ENCODE measurements at places on chromosomes 2 and 18. TPM values are rescaled to one million over a fixed set of nuclear protein-coding genes. Genes with fewer than 3 reads are reported as not detected.

The LOXL3 gene
- total RNA-seq: 15.9 TPM

The LBX2 gene
- total RNA-seq: 3.3 TPM

The KLHL41 gene
- total RNA-seq: 6.2 TPM

The RNF103 gene
- 93.3 TPM for total RNA-seq

The SLC16A14 gene
- total RNA-seq: 8.8 TPM

DNA sequence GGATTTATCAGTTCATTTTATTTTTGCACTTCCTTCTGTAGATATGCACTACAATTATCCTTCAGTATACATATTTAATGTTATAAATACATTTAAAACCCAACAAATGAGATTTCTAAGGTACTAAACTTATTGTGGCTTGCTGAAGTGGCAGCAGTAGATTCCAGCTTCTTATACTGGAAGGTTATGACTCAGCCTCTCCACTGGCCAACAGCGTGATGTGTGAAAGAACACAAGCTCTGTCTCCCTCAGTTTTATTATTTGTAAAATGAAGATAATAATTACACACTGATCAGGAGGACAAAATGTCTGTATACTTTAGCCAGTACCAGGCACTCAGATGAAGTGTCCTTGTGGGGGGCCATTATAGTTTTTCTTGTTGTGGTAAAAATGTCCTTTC is 1147.1 kb downstream of the CNTNAP5 start:
- no peak for DNase-seq

- DNase-seq: no peak
Measured at GRCh38 chr2:199847181-199847864, 3.7 kb downstream of the FTCDNL1 start.

DNA sequence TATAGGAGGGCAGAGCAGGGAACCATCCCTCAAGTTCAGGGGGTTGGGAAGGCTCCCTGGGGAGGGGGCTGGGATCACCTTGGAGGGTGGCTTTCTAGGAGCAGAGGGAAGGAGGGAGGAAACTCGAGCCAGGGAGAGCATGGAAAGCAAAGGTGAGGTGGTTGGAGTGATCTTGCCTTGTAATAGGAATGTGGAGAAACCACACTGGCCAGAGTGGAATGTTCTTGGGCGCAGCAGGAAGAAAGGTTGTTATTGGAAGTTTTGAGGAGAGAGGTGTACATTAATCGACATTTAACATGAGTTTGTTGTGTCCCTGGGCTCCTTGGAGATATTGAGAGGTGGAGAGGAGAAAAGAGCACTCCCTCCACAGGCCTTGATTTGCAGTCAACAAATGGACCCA is 272.2 kb downstream of the PRKCE start:
- DNase-seq: no peak

DNA sequence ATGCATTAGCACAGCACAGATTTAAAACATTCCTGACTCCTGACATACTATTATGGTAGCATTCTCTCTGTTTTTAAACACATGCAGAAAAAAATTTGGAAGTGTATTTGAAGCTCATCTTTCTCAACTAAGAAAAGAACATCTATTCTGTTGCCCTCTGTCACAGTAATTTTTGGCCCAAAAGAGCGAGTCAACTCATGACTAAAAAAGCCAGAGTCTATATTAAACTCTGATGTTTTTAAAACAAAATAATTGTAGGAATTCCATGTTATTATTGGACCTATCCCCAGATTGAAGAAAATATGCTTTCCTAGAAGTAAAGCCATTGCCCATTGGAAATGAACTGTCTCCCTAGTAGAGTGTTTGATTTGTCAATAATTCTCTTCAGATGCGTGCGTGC is 96.7 kb downstream of the CRIM1 start:
- DNase-seq: no peak

- no peak for DNase-seq
Measured at GRCh38 chr18:11993264-11993916, 12.1 kb downstream of the IMPA2 start.

GRCh38 chr2:44708661-44709000 is 232.9 kb upstream of the SIX3 start:
- DNase-seq: no peak

DNA sequence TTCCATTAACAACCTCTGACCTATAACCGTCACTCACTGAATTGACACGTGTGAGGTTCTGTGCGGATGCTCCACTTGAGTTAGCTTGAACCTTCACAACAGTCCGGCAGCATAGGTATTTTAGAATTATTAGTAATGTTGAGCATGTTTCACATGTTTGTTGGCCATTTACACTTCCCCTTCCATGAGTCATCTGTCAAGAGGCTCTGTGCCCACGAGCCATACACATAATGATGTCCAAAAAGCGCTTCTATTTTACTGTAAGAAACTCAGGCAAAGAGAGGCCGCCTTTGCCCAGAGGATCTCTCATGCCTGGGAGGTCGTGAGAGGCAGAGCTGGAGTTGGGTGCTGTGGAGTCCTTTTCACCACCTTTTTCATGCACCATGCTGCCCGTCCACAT is 28.9 kb upstream of the TMEM214 start:
- DNase-seq: no peak

DNA sequence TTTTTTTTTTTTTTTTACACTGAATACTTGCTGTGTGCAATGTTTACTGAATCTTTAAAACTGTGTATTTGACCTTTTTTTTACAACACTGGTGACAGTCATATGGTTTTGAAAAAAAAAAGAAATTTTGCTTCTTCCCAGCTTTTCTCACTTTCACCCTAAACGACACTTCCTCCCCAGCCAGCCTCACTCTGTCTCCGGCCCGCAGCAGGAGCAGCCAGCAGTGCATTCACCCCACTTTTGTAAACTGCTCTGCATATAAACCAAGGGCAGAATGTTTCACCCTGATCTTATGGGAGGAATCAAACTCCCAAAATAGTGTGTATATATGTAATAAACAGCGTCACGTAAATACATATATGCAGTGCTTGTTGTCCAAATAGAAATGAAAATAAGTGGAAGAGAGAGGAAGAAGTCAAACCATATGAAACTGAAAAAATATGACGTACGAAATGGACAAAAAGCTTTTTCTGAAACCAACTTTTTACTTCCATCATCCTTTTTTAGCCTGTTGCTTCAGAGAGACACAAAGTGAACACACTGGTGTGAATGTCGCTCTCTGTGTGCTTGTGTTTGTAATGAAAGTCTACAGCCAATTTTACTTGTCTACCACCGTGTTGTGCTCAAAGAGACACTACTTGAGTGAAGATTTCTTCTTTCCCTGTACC is 54.2 kb downstream of the ZCCHC2 start:
- DNase-seq: no peak

DNA sequence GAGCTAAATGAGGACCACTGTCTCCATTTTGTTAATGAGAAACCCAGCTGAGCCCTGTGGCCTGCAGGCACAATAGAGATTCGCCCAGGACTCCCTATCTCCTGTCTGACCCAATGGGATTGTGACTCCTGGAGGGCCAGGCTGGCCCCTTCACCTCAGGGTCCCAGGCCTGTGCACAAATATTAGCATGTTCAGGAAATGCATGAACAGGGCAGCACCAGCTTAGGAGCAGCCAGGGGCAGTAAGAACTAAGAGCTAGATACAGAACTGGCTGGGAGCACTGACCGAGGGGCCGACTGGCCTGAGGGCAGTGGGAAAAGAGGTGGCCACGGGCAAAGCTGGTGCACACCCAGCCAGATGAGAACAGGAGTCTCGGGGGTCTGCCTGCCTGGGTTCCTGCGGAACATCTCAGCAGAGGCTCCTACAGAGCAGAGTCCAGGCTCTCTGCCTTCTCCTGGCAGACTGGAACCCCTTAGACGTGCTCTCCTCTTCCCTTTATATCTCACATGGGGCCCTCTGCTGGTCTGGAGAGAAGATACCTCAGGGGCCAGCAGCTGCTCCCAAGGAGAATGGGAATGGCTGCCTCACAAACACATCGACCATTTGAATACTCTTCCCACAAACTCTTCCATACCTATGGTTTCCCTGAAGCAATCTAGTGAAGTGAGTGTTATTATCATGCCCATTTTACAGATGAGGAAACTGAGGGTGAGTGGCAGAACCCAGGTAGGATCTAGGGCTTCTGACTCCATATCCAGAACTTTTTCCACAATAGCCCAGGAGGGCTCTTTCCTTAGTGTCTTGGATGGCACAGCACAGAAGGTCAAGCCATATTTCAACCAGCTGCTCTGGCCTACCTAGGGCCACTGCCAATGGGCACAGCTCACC is 77.6 kb upstream of the OTOF start:
- DNase-seq: no peak

- no peak for DNase-seq
Measured at GRCh38 chr2:96866586-96866985, 3.3 kb downstream of the SEMA4C start.

DNA sequence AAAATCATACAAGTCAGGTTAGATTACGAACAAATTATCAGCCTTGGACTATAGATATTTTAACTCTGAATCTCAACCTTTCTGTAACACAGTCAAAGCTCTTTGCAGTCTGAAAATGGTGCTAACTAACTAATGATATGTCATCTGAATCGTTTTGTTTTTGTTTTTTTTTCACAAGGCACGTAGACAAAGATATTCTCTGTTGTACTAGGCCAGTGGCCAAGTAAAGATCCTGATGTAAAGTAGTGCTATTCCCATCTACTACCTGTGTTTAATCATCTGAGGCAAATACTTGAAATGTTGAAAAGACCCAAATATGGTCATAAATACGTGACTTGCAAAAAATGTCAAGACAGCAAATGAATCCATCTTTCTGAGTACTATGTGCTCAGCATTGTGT is 65.7 kb downstream of the REL start:
- DNase-seq: no peak

- DNase-seq: no peak
Measured at GRCh38 chr2:144405982-144406788, 113.7 kb downstream of the ZEB2 start.

DNA sequence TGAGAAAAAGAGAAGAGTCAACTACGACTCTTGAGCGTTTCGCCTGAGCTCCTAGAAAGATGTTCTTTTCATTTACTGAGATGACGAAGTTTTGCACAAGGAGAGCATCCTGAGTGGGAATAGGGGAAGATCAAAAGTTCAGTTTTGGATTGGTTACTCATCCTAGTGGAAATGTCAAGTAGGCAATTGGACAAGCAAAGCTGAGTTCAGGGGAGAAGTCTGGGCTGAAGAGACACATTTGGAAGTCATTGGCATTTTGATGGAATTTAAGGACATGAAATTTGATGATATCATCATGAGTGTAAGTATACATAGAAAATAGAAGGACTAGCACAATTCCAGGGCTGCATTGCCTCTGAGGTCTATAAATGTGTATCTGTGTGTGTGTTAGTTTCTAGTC is 416.6 kb downstream of the RAD51AP2 start:
- DNase-seq: no peak

- DNase-seq: no peak
Measured at GRCh38 chr18:31633392-31634330, 42.0 kb downstream of the TTR start.

- DNase-seq: peak; percentile 21
Measured at GRCh38 chr2:168137510-168138180, 109.8 kb downstream of the STK39 start.

DNA sequence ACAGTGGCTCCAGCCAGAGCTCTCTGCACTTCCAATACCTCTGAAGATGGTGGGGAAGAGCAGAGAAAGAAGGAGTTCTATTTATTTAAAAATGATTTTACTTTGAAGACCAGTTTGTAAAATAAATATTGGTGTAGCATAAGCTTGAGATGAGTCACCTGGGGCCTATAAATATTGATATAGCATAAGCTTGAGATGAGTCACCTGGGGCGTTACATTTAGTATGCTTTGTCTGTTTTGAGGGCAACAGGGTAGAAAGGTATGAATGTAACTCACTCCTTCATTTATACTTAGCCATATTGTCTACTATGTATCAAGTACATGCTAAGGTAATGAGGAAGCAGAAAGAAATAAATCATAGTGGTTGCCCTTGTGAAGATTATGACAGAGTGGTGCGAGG is 7.7 kb upstream of the SULT1C4 start:
- DNase-seq: no peak

- no peak for DNase-seq
Measured at GRCh38 chr2:201900362-201900761, 94.0 kb downstream of the CDK15 start.

DNA sequence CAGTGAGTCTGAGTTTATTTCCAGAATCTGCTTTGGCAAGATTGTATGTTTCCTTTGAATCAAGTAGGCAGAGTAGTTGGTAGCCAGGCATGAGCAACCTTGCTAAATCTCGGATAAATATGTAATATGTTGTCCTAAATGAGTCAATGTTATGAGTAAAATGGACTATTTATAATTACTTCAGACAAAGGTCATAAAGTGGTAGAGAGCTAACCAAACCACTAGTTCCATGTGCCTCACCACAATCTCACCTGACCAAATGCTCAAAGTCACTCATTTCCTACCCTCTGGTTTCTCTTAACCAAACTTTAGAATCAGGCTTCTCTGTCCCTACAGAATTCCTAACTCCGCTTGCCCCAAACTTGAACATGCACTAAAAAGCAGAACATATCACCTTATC is 261.2 kb upstream of the FSIP2 start:
- no peak for DNase-seq

- no peak for DNase-seq
Measured at GRCh38 chr2:222290736-222291484, 7.9 kb downstream of the PAX3 start.

GRCh38 chr18:711310-711656 is 1.1 kb downstream of the ENOSF1 start:
- DNase-seq: no peak

DNA sequence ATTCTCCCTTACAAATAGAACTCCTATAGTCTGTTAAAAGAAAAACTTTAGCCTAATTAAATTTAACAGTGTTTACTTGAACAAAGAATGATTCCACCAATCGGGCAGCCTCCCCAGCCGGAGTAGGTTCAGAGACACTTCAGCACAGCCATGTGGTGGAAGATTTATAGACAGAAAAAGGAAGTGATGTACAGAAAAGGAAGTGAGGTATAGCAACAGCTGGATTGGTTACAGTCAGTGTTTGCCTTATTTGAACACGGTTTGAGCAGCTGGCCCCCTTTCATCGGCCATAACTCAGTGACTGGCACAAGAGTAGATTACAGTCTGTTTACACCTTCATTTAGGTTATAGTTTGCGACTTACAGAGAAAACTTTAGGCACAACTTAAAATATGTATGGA is 2.1 kb upstream of the SKA1 start:
- no peak for DNase-seq

DNA sequence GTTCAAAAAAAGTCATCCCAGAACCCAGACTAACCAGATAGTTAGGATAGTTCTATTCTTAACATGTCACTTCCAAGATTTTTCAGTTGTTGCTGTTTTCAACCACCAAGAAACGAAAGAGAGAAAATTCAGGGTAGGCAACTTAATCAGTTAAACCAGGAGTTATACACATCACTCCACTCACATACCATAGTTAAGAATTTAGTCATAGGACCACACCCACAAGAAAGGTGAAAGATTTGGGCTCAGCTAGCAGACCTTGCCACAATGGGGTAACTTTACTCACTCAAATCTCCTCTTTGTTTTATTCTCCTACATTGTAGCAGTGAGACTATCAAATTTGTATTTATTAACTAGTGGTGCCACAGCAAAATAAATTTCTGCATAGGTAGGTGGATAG is 473.6 kb downstream of the NUP35 start:
- DNase-seq: no peak

DNA sequence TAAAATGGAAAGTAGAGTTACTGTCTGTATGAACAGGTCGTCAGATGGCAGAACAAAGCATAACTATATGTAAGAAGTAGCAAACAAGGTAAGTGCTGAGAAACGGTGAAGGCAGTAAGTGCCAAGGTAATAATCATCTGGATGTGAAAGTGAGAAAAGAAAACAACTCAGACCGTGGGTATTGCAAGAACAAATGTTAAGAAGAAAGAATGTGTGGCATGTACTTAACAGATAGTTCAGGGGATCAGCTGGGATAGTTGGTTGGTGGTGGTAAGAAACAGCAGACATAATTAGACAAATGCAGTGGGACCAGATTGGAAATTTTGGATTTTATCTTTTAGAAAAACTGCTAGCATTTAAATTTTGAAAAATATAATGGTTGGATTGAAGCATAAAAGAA is 375.8 kb upstream of the NXPH2 start:
- no peak for DNase-seq
